ENCODE measurements at places on chromosomes 12 and 14.

DNA sequence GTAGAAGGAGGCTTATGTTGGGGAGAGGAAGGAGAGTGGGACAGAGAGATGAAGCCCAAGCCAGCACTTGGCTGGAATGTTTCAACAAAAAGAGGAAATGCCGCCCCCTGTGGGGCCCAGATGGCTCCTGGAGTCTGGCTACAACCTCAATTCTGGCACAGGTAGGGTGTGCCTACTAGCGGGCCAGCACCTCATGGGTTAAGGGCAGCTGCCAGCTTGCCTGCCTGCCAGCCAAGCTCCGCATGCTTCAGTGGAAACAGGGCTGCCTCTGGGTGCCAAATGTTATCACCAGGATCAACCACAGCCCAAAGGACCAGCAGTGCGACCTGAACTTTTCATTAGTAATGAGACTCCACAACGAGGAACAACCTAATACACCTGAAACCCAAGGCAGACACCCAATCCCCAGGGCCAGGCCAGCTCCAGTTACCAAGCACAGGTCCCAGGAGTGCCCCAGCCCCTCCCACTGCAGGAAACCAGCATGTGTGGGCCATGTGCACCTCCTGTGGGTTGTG lies 11.3 kb downstream of the RAB15 start:
- peak; percentile 99 for DNase-seq

DNA sequence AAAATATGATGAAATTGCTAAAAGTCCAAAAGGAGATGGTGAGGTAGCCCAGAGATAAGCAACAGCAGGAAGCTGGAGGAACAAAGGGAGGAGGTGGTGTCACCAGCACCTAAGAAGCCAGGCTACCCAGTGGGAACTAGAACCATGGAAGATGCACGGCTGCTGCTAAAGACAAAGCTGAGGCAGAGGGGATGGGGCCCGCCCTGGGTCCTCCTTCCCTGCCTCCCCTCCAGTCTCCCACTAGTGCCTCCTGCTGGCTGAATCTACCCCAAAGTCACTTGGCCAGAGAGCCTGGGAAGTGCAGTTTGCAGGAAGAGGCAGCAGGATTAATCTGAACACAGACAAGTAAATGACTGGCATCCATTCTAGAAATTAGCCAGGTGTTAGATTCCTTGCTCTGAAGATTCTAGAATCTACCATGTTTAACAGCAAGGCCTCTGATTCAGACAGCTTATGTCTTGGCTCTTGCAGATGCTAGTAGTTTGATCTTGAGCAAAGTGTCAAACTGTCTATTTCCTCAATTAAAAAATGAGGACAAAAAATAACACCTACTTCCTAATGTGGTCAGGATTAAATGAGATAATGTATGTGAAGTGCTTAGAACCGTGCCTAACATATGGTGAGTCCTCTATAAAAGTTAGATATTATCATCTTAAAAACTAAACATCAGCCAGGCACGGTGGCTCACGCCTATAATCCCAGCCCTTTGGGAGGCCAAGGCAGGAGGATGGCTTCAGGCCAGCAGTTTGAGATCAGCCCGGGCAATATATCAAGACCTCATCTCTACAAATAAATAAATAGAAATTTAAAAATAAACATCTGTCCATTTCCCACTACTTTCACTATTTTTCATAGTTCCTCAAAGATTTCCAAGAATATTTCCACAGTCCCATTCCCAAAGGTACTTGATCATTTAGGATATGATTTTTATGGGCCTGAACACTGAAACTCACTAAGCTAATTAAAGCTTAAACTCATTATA lies 5.8 kb upstream of the LRP10 start:
- DNase-seq = no peak

GRCh38 chr14:67493092-67493717 lies 4.7 kb upstream of the TMEM229B start:
- no peak for DNase-seq

DNA sequence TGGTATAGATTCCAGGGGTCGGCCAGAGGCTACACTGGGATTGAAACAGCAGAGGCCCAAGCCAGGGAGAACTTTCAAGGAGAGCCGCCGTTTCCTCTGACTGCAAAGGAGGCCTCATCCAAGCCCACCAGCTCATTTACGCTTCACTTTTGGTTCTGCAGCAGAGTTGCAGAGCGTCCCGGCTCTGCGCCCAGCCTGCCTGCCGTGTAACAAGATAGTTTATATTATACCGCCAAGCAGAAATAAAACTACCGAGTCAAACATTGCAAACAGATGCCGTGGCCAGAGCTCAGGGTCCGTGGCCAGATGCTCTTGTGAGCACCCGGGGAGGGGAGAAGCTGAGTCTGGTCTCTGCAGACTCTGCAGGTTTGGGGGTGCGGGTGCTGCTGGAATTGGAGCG lies 60.7 kb upstream of the TBX3 start:
- DNase-seq = no peak

GRCh38 chr14:56342494-56342942 lies 224.3 kb downstream of the PELI2 start:
- peak; percentile 79 for DNase-seq

- DNase-seq = no peak
Measured at GRCh38 chr14:33287189-33287588, 348.5 kb downstream of the NPAS3 start.

DNA sequence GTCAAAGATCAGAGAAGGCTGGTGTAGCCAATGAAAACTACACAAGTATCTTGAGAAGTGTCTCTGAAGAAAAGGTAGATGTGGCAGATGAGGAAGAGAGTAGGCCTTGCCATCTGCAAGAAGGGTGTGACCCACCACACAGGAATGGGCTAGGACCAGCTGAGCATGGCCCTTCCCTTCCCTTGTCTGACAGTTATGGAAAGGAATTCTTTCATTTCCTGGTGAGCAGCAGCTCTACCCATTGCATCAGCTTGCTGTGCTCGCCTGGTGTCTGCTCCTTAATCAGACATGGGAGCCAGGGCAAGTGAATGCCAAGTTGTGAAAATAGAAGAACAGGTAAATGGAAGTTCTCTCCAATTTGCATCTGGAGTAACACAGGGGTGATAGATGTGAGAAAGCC lies 145.2 kb upstream of the KRR1 start:
- no peak for DNase-seq

GRCh38 chr12:62472472-62472871 lies 5.8 kb downstream of the MON2 start:
- DNase-seq = no peak

DNA sequence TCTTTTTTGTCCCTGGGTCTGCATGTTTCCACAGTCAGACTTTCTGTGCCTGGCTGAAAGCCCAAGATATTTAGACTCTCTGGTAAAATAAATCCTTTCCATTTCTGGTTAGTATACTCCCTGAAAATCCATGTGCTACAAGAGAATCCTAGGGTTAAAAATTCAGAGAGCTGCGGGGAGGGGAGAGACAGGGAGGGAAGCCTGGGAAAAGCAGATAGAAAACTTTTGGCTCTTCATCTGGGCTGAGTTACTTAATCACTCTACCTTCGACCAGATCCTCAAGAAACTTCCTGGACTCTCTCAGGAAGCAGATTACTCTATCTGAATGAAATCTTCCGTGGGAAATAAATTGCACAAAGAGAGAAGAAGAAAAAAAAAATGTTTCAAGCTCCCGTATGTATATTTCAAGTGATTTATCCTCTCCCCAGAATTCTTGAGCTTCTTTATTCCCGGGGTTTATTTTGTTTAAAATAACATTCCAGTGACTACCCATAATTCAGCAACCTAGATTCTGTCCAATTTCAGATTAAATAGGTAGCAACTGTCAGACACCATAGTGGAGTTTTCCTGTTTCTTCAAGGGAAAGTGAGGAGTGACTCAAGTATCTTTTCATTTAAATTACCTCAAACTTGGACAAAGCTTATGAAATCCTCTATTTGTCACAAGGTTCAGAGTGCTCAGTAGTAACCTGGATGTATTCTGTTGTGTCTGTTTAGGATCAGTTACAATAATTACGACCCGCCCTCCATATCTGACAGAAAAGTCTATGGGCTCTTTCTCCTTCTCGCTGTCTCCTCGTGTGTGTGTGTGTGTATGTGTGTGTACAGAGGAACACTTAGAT lies 163.7 kb downstream of the MYRFL start:
- no peak for DNase-seq

DNA sequence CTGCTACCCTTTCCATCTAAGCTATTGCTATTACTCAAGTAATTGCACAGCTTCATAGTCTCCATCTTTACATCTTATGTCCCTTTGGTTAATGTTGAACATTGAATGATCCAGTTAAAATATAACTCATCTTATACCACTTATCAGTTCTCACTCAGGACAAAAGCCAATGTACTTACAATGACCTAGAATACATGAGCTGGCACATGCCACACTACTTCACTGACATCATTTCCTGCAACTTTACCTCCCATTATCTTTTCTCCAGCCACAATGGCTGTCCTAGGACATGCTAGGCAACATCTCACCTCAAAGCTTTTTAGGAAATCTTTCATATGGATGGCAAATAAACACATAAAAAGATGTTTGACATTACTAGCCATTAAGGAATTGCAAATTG lies 309.2 kb downstream of the FOXG1 start:
- no peak for DNase-seq

- peak; percentile 76 for DNase-seq
Measured at GRCh38 chr12:79233341-79233781, 368.8 kb downstream of the SYT1 start.

DNA sequence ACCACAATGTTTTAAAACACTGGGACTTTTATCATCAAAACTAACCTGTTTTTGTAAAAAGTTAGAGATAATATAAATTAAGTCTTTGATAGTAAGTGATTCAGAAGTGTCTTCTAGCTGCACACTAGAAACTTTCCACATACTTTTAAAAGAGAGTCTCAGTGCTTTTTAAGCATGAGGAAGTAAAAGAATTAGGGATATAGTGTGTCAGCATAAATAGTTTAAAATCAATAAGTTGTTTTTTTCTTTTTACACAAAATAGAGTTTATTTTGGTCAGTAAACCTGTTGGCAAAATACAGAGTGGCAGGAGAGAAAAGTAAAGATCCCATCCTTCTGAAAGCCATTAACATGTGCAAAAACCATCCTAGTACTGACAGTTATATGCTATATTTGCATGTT lies 1.7 kb downstream of the DNM1L start:
- DNase-seq = no peak

GRCh38 chr12:3892631-3893030 lies 19.4 kb upstream of the PARP11 start:
- DNase-seq = no peak

- peak; percentile 2 for DNase-seq
Measured at GRCh38 chr12:54680374-54680773, 32.2 kb upstream of the DCD start.

- DNase-seq = no peak
Measured at GRCh38 chr12:51407604-51408003, 16.4 kb upstream of the GALNT6 start.

GRCh38 chr12:71484272-71484905 lies 44.8 kb downstream of the LGR5 start:
- DNase-seq = no peak

DNA sequence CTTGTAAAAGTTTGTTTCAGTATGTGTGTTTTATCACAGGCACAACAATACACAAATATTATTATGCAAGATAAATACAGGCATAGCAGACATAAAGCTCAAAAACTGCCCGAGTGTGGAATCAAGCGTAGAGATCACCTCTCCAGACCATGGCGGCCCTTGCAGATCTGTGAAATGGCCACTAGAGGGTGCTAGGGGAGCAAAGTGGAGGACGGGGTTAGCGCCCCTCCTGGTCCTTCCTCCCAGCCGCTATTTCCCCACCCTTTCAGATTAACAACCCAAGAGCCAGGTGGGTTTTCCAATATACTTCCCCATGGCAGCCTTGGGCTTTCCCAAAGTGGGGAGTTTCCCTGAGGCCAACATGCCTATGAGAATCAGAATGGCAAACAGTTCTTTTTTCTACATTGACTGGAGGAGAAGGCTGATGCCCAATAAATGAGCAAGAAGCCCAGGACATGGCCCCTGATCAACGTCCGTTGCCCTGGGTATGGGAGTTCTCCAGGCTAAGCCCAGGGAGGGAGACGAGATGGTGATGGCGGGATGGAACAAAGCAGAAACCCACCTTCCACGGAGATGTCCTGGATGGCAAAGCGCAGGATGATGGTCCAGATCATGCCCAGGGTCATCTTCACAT lies 67.4 kb downstream of the ACTN1 start:
- DNase-seq = peak; percentile 73

GRCh38 chr14:75554482-75554881 lies 23.9 kb upstream of the FLVCR2 start:
- DNase-seq = no peak

DNA sequence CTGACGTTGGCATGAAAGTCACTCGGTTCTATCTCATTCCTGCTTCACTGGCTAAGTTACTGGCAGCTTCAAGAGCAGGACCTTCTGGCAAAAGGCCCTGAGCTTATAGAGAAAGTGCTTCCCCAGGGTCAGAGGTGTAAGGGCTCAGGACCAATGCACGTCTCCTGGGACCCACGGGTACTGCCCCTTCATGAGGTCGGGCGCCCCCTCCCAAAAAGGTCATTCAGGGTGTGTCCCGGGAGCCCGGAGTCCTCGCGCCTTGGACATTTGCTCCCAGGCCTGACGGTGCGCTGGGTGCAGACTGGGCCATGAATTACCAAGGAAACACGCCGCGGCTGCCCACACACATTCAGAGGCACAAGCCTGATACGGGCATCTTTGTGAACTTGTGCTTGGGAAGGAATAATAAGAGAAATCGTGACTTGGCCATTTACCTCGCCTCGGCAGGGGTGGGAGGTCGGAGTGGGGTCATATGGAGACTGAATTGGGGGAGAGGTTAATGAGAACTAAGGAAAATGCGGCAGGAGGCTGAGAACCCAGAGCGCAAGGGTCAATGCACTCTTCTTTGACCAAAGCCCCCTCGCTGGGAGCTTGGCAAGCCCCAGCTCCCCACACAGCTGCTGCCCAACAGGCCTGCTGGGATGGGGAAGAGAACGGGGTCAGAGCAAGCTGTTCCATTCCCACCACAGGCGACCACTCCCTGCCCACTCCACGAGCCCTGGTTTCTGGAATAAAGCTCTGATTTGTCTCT lies 15.7 kb upstream of the SLC6A12 start:
- DNase-seq = no peak

GRCh38 chr14:60975551-60975950 lies 5.3 kb downstream of the TRMT5 start:
- DNase-seq = no peak

GRCh38 chr12:113950873-113951272 lies 15.3 kb downstream of the RBM19 start:
- DNase-seq = no peak

GRCh38 chr12:26124446-26125399 lies at the start of gene BHLHE41:
Gene BHLHE41 (minus strand): TSS chr12:26125037. CDS start chr12:26124779, 258 bp downstream.
- DNase-seq = peak; percentile 44

GRCh38 chr12:116186482-116187150 lies 90.9 kb downstream of the MED13L start:
- no peak for DNase-seq

- no peak for DNase-seq
Measured at GRCh38 chr14:25570483-25570882, 520.5 kb upstream of the STXBP6 start.

DNA sequence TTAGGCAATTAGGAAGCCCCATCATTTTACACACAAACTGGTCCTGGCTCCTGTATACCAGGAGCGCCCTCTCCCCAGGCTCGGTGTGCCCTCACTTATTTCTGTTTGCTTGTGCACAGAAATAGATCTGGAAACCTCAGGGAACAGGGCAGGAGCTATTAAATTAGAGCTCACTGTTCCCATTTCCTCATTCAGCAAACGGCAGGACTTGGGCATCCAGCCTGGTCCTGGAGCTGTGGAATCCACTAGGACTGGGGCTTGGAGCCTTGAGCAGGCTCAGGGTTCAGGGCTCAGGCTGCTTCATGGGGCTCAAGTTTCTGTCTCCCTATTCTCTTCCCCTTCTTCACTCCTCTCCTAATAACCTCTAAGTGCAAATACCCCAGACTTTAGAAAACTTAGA lies 91.3 kb downstream of the VCPKMT start:
- no peak for DNase-seq

- DNase-seq = no peak
Measured at GRCh38 chr14:60002819-60003492, 83.0 kb downstream of the LRRC9 start.

GRCh38 chr12:120855823-120856588 lies 48.2 kb downstream of the SPPL3 start:
- no peak for DNase-seq
